ENCODE measurements at places on chromosomes 13 and 19.

DNA sequence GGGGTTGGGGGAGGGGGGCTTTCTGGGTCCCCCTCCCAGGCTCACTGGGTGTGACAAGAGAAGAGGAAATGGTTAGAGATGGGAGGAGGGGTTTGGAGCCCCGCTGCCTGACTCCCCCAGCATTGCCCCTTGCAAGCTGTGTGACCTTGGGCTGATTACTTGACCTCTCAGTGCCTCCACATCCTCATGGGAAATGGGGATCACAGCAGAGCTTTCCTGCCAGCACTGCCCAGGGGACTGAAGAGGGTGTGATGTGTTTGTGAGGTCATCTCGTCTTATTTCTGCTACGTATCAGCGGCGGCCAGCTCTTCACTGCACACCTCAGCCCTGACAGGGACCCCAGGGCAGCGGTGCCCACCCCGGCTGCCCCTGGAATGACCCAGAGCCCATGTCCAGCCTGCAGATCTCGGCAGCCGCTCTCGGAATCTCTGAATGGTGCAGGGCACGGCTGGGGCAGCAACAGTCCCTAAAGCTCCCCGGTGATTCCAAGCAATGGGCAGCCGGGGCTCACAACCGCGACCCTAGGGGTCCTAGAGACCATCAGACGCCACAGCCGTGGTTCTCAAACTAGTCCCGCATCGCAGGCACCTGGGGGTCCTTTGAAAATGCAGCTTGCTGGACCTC, 8.4 kb downstream of the PNMA8B start:
- DNase-seq: no peak

GRCh38 chr19:46967578-46968032, 52.0 kb upstream of the NPAS1 start:
- no peak for DNase-seq

DNA sequence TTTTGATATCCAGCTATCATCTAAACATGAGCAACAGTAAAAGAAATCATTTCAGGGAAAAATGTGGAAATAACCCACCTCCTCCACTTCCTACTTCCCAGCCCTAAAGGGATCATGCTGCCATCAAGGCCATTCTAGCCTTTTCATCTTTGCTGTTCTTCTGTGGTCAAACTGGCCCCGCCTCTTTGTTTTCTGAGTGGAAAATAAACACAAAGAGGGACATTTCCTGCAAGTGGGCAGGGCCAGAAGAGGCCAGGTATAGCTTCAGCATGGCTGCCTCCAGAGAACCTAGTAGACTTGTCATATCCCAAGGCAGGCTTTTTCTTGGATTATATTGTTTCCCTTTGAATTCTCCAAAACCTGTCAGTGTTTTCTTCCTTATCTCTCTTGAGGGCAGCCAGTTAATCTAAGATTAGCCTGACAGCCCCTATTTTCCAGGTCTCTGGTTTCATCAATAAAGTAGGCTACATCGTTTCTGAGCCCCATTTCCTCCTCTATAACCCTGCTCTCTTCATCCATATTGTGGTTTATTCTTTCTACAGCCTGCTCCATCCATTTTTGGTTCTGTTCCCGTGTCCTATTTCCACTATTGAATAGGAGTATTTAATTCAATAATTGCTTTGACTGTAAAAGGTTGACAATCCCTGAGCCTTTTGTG, 117.6 kb downstream of the GPC6 start:
- DNase-seq: no peak

- no peak for DNase-seq
These were observed 97.3 kb downstream of the SERP2 start for GRCh38 chr13:44470638-44471562.

DNA sequence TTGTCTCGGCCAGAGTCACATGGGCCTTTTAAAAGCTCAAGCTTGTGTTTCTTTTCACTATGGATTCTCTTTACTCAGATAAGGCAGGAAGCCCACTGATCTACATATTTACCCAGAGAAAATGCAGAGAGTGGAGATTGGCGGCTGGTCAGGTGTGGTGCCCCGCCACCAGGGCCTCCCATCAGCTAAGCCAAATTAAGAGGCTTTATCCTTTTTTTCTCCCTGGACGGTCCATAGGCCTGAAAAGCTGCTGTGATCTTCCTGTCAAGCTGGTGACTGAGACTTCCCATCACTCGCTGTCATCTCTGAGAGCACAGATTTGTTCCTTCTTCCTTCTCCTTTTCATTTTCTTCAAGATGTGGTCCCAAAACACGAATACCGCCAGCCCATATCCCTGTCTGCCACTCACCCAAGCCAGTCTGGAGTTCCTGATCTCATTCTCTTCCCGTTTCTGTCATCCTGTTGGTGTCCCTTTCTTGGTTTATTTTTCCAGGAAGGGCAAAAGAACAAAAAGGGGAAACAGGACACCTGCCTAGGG, 1.9 kb downstream of the SAFB start:
- DNase-seq: no peak

DNA sequence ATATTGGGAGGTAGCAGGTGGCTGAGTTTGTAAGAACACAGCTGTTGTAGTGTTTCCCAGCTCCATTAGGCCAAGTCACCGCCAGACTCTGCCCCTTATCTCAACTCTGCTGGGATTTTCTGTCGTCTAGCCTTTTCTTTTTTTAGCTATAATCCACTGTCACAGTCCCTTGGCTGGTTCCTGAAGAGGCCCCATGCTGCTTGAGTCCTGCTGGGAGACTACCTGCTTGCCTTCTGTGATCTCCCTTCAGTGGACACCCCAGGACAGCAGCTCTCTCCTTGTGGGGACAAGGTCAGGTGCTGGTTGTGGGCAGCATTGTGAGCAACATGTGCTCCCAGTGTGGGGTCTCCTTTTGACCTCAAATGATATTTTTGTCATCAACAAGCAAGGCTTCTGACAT, 195.0 kb upstream of the ATXN8OS start:
- DNase-seq: no peak

DNA sequence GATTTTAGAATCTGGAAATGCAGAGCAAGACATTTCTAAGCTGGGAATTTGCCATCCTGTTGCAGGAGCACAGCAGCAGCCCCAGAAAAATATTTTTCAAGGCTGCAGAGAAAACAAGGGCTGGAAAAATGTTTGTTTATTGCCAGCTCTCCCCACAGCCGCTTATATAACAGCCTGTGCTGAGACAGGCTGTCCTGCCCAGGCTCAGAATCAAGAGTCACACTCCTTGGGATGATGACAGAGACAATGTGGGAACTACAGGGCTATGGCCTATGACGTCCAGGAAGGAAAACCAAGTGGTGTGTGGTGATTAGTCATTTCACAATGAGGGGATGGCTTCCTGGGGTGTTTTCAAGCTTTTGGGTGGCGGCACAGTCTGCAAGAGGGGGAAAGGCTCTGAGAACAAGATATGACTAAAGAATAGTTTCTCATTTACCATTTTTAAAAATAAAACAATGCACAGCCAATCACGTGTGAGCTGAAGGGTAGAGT, 136.3 kb upstream of the SERP2 start:
- no peak for DNase-seq

DNA sequence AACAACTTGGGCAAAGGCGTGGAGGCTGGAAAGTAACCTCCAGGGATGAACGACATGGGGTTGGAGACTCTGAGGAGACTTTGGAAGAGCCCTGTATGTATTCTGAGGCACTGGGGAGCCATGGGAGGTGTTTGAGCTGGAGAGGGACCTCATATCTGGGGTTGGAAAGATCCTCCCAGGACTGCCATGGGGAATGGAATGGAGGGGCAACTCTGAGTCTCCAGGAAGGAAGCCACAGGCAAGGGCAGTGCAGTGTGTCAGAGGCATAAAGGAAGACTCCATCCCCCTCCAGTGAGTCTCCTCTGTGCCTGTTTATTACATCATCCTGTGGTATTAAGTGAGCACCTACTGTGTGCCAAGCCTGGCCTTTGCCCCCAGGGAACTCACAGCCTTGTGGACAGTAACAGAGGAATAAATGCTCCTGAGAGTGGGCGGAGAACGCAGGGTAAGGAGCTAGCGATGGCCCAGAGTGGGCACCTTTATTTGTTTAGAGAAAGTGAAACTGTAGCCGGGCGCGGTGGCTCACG, 7.7 kb downstream of the PEAK3 start:
- no peak for DNase-seq

DNA sequence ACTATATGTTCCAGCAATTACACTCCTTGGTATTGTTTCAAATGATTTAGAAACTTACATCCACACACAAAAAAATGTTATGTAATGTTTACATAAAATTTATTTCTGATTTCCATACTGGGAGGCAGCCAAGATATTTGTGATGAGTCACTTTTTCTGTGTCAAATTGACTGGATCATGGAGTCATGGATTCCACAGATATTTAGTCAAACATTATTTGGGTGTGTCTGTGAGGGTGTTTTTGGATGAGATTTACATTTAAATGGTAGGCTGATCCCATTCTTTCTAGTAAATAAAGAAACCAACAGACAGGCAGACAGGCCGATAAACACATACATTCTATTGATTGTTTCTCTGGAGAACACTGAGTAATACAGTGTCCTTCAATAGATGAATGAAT, 562.8 kb downstream of the SLITRK6 start:
- no peak for DNase-seq

DNA sequence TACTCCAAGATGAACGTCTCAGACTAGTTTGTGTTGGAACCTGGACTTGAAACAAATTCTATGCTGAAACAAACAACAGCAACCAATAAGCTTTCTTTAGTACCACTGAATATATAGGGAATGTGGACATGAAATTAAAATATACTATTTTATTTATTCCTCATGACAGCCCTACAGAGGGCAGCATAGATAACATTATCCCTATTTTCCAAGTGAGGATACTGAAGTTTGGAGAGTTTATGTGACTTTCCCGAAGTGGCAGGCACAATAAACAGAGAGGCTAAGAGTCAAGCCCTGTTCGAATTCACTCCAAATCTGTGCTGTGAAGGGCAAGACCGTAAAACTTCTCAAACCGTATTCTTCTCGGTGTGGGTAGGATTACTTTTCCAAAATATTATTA, 509.9 kb upstream of the GPC6 start:
- DNase-seq: no peak

- no peak for DNase-seq
These were observed 172.7 kb downstream of the SPRY2 start for GRCh38 chr13:80168089-80168850.

DNA sequence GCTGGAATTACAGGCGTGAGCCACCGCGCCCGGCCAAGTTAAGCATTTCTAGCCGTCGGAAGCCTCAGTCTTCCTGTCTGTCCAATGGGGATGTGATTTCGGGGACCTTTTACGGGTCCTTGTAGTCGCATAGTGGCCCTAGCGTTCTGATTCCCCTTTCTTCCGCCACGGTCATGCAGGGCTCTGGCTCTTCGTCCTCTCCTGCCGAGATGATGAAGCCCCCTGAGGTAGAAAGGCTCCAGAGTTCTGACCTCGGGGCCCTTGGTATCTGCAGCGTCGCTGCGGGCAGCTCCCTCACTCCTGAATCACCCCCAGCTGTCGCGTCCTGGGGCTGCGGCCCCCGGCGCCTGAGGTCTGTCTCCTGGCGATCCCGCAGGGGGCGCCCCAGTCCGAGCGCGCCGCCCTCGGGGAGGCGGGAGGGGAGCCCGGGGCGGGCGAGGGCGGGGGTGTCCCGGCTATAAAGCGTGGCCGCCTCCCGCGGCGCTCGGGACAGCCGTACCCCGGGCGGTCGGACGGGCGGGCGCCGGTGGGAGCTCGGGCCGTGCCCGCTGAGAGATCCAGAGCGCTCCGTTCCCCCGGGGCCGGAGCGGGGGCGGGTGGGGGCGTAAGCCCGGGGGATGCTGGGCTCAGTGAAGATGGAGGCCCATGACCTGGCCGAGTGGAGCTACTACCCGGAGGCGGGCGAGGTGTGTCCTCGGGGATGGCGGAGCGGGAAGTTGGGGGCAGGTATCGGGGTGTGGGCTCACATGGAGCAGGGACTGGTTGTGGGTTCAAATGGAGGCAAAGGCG, at the start of gene FOXA3:
FOXA3 (plus strand) TSS at position 487 of the 789 bp plus-strand sequence; CDS start at position 618, 131 bp downstream.
- no peak for DNase-seq

GRCh38 chr13:112007191-112007590, 59.8 kb upstream of the SOX1 start:
- DNase-seq: no peak

DNA sequence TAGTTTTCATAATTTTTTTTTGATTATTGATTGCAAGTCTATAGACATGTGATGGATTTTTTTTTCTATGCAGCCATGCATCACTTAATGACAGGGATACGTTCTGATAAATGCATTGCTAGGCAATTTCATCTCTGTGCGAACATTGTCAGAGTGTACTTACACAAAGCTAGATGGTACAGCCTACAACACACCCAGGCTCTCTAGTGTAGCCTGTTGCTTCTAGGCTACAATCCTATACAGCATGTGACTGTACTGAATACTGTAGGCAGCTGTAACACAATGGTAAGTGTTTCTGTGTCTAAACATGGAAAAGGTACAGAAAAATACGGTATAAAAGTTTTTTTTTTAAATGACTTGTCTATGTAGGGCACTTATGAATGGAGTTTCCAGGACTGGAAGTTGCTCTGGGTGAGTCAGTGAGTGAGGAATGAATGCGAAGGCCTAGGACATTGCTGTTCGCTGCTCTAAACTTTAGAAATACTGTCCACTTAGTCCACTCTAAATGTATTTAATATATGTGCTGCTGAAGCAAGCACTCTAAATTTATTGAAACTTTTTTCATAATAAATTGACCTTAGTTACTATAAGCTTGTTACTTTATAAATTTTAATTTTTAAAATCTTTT, 20.3 kb downstream of the SPATA13 start:
- DNase-seq: no peak

GRCh38 chr19:10654610-10655456, 687 bp downstream of the ILF3 start:
- DNase-seq: no peak

GRCh38 chr13:20714161-20714560, 10.7 kb downstream of the IL17D start:
- no peak for DNase-seq

DNA sequence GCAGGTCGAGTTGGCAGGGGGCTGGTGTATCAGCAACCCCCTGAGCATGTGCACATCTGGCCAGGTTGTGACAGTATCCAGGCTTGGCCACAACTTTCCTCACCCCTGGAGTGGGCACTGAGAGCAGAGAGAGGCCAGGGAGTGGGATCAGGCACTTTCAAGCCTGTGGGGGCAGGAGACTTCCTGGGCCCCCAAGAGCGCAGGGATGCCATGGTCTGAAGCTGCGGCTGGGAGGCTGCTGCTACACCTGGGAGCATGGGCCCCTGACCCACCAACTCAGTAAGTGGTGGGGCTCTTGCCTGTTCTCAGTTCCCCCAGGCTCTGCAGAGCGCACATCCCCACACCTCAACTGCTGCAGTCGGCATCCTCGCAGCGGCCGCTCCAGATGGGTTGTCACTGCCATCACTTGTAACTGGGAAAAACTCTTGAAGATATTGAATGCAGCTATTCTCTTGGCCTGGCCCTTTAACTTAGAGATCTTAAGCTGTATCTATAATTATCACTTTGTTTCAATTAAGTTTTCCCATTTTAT, 245.4 kb upstream of the SLITRK1 start:
- DNase-seq: no peak

- no peak for DNase-seq
These were observed 828 bp upstream of the PBX4 start for GRCh38 chr19:19619181-19619848.

Data from stimulated activated CD8-positive, alpha-beta memory T cell treated with anti-CD3 and anti-CD28 coated beads, Interleukin-7, amount 100 ng/mL, for 1 hour (primary cell).